WTC11 (cell line): ENCODE measurements at places on chromosomes 2 and 18. TPM values are rescaled to one million over a fixed set of nuclear protein-coding genes. Genes with fewer than 3 reads are reported as not detected.

The CAPN13 gene
- total RNA-seq: 1.7 to 2.4 TPM (median 2.0 TPM) in 3 replicates

The PGAP1 gene
- 25.2 to 29.4 TPM (median 28.2 TPM) in 3 replicates for total RNA-seq

The CDH7 gene
- 0.85 to 1.3 TPM (median 0.94 TPM) in 3 replicates for total RNA-seq

The SRD5A2 gene
- total RNA-seq: 0.05 to 0.07 TPM (median 0.05 TPM) in 3 replicates

The PRPF40A gene
- 171 to 189 TPM (median 176 TPM) in 3 replicates for total RNA-seq

The GALNT3 gene
- 19.4 to 20.6 TPM (median 20.5 TPM) in 3 replicates for total RNA-seq

The GTF3C2 gene
- 103 to 123 TPM (median 107 TPM) in 3 replicates for total RNA-seq

The UGT1A10 gene
- total RNA-seq: 0.11 to 0.18 TPM in 2 of 3 replicates, not detected in the other

The FTCDNL1 gene
- 0.85 to 2.1 TPM (median 1.8 TPM) in 3 replicates for total RNA-seq

The NGEF gene
- 4.5 to 6.6 TPM (median 5.4 TPM) in 3 replicates for total RNA-seq

The CD302 gene
- 1.4 to 2.5 TPM (median 1.8 TPM) in 3 replicates for total RNA-seq

The TEKT4 gene
- 0.18 TPM in 1 of 3 replicates, not detected in the others for total RNA-seq

The SNED1 gene
- 2.5 to 3.2 TPM (median 2.7 TPM) in 3 replicates for total RNA-seq

- no peak for DNase-seq
Observed at GRCh38 chr18:44973282-44973681, 292.6 kb downstream of the SETBP1 start.

DNA sequence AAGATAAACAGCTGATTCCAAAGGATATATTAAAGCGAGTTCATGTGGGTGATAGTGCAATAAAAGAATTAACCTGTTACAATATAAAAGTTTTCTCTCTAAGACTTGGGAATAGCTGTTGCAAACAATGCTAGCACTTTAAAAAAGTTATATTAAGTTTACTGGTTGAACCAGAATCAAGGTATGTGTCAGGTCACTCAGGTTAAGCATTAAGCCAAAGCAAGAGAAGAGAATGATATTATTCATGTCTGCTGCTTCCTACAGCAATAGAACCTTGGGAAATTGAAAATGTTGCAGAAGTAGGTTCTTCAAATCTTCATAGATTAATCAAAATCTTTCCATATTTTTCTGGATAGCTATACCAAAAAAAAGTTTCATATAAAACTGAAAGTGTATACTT lies 138.5 kb downstream of the GCA start:
- DNase-seq: no peak

- DNase-seq: no peak
Observed at GRCh38 chr18:6939972-6940371, 177.6 kb downstream of the LAMA1 start.

DNA sequence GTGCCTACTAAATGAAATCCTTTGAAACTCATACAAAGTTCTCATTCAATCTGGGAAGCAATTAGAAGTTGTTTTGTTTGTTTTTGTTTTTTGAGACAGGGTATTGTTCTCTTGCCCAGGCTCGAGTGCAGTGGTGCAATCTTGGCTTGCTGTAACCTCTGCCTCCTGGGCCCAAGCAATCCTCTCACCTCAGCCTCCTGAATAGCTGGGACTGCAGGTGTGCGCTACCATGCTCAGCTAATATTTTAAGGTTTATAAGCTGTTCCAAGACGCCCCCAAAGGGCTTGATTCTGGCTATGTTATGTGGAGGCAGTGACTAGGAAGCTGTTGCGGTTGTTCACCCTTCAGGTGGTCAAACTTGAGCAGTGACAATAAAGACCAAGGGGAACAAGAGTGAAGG lies 48.5 kb downstream of the NAB1 start:
- DNase-seq: no peak

DNA sequence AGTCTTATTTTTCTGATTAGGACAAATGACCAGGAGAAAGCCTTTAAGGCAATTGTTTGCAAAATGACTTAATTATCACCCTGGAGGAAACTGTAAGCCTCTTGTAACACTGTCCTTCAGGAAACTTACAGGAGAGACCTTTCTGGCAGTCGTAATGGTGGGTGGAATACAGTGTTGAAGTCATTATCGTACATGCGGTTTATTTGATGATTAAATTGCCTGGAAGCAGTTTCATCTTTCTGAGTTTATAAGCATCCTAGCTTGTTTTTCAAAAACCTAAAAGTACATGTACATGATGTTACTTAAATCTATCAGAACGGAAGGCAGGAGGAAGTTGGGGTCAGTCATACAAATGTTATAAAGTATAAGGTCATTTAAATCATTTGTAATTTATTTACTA lies 86.2 kb upstream of the RAB27B start:
- no peak for DNase-seq

GRCh38 chr2:145931781-145932395 lies 1412.0 kb upstream of the ZEB2 start:
- no peak for DNase-seq

- no peak for DNase-seq
Observed at GRCh38 chr2:204226305-204226880, 289.8 kb downstream of the ICOS start.

- no peak for DNase-seq
Observed at GRCh38 chr2:225124311-225125017, 82.2 kb upstream of the DOCK10 start.

DNA sequence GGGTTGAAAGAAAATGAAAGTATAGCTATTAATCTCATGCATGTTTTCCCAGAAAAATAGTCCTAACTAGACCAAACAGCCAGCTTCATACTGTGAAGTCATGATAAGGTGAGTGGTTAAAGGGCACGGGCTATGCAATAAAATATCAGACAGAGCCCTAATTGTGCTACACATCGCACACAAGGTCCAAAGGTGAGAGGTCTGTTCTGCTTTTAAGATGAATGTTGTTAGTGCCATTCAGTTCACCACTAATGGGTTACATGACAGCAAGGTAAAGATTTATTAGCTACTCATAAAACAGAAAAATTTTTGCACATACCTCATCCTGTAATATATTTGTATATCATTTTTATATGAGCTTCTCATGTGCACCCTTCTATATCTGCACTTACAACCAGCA lies 105.0 kb upstream of the STK17B start:
- DNase-seq: no peak

GRCh38 chr2:204791230-204791629 lies 246.0 kb downstream of the PARD3B start:
- DNase-seq: no peak

DNA sequence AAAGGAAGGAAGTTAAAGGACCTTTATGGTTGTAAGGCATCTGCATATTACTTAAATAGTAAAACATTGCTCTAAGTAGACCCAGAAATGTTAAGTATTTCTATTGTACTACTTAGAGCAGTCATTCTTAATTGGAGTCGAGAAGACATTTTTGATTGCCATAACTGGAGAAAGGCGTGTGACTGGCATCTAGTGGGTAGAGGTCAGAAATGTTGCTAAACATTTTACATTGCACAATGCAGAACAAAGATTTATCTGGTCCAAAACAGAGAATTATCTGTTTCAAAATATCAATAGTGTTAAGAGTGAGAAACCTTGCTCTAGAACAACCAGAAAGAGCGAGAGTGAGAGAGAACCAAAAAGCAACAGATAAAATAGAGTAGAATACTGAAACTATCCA lies 23.3 kb upstream of the ROCK1 start:
- no peak for DNase-seq

DNA sequence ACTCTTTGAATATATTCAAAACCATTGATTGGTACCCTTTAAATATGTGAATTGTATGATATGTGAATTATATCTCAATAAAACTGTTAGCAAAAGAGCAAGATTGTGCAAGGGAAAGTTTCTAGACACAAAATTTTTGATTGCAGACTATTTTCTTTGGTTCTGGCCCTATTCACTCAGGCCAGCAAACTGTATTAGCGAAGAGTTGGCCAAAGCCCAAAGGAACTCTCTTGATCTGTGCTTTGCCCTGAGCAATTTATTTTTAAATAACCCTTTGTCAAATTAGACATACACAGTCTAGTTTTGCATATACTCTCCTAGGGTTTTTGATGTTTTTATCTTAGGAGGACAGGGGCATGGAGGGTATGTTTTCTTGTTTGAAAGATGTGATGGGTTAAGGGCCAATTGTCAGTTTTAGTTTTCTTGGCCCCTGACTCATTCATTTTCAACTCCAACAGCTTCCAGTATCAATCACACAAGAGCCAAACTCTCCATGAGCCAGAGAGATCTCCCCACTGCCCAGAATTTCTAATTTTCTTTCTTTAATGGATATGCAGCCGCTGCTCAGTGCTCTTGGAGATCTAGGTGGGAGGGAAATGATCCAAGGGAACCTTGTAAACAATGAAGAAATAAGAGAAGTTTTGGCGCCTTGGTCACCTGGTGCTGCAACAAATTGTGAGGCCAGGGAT lies 231.5 kb downstream of the SRBD1 start:
- DNase-seq: no peak

DNA sequence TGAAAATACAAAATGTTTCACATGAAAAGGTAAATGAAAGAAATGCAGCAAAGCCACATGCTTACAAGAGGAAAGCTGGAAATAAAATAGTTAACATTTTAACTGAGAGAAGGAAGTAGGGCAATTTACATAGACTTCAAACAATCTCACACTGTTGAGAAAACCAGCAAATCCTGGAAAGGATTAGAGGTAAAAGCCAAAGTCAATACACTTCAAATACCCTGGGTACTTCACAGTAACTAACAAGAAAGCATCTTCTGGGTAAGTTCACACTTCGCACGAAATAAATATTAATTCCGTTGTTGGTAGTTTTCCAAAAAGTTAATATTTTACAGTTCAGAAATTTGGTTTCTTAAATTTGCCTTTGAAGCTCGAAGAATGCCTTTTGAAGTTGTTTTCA lies 3.5 kb upstream of the ERICH2 start:
- DNase-seq: no peak

DNA sequence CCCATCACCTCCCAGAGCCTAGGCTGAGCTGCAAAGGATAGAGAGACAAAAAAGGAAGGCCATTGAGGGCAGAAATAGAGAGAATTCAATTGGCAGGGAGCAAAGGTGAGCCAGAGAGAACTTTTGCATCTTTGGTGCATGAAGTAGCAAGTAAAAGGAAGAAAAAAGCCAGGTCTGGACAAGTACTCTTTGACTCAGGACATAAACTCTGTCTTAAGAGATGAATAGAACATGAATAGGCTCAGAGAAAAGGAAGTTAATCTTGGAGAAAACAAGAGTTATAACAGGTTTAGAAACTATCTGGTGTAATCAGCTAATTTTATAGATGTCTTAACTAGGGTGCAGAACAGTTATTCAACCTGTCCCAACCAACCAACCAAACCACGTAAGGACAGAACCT lies 95.2 kb downstream of the CNTNAP5 start:
- no peak for DNase-seq

GRCh38 chr2:10144771-10145518 lies 22.4 kb downstream of the RRM2 start:
- no peak for DNase-seq

GRCh38 chr2:62596061-62596921 lies 90.3 kb upstream of the TMEM17 start:
- no peak for DNase-seq

DNA sequence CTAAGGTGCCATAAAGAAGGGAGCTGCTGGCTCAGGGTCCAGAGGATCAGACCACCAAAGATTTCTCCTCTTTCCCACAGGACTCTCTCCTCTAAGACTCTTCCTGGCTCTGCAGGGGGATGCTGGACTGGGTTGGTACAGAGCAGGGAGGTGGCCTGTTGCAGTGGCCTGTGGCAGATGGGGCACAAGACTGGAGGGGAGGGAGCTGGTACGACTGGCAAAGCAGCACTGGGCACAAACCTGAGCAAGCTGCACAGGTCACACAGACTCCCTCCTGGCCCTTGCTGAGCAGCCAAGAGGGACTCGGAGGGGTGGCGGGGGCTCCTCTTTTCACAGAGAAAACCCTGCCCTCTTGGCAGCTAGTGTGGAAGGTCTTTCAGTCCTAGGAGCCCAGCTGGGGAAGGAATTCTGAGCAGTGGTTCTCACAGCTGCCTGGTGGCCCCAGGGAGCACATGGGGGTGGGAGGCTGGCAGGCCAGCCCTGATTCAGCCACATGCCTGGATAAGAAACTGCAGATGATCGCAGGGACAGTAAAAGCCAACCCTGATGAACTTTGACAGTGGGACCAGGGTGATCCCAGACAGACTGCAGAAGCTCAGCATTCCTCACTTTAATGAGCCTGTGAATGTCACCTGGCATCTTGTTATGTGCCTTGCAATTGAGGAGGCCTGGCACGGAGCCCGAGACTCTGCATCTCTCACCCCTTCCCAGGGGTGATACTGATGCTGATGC lies 32.5 kb upstream of the ACAA2 start:
- no peak for DNase-seq

GRCh38 chr2:12711339-12711738 lies 5.4 kb upstream of the TRIB2 start:
- DNase-seq: no peak
